ENCODE measurements at places on chromosomes 16 and 17.

- no peak for DNase-seq
Measured at GRCh38 chr17:66540131-66540781, 237.8 kb downstream of the PRKCA start.

- DNase-seq, result no peak
Measured at GRCh38 chr16:81531419-81531821, 86.8 kb downstream of the CMIP start.

- no peak for DNase-seq
Measured at GRCh38 chr16:69118994-69119393, 13.4 kb downstream of the CHTF8 start.

DNA sequence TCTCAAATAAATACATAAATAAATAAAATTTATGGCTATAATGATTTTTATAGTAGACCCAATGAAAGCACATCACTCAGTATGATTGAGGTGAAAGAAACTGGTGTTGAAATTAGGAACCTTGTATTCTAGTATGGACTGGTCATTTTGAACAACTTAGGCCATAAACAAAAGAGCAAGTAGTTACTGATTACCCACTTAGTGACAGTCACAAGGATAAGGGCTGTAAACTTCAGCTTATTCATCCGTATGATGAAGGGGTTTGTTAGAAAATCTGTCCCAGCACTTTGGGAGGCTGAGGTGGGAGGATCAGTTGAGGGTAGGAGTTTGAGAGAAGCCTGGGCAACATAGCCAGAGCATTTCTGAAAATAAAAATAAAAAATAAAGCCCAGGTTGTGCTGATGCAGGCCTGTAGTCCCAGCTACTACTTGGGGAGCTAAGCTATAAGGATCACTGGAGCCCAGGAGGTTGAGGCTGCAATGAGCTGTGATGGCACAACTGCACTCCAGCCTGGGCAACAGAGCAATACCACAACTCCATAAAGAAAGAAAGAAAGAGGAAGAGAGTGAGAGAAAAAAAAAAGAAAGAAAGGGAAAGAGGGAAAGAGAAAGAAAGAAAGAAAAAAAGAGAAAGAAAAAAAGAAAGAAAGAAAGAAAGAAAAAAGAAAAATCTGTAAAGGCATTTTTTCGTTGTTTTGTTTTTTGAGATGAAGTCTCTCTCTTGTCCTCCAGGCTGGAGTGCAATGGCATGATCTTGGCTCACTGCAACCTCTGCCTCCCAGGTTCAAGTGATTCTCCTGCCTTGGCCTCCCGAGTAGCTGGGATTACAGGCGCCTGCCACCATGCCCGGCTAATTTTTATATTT lies 4.2 kb upstream of the SPAG9 start:
- no peak for DNase-seq

- no peak for DNase-seq
Measured at GRCh38 chr16:1985466-1986150, 1.6 kb downstream of the GFER start.

DNA sequence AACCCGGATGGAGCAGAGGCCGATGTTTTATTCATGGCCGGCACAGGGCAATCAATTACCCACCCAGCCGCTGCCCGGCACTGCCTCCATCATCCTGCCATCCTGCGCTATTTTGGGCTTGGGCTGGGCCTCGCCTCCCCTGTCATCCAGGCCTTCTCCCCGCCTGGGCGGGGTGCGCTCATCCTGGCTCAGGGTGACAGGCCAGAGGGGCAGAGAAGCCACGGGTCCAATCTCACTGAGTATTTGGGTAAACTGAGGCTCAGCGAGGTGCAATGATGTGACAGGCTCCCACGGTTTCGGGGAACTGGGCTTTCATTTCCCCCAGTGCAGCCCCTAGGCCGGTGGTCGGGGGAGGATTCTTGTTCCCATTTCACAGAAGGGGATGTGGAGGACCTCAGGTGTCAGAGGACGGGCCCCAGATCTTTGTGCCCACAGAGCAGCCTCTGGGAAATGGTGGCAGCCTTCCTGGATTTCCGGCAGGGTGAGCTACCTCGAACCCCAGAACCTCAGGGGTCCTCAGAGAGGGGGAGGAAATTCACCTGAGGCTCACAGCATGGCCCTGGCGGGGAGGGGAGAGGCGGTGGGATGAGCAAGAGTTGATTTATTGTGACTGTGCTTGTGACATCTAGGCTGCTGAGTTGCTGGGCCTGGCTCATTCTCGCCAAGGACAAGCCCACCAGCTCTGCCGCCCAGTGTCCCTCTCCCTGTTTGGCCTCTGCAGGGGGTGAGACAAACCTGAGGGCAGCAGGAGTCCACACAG lies 23.8 kb upstream of the KCNJ12 start:
- DNase-seq, result no peak

DNA sequence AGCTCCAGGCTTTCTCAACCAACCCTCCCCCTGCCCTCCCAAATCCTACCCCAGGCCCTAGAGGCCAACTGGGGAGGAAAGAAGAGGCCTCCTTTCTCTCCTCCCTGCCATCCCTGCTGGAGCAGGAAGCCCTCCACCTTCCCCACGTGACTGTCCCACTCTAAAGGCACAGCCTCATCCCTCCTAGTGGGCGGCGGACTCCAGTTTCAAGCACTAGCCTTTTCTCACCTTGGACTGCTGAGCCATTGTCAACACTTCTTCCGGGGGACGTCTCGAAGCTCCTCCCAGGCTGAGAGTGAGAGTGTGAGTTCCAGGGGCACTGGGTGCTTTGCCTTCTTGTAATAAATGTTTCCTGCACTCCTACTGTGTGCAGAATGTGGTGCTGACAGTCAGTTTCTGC lies 21.4 kb upstream of the IRX6 start:
- no peak for DNase-seq

GRCh38 chr17:43823350-43824084 lies 9.4 kb downstream of the MPP3 start:
- no peak for DNase-seq

- no peak for DNase-seq
Measured at GRCh38 chr16:78258375-78259065, 159.1 kb downstream of the WWOX start.

GRCh38 chr17:801660-802059 lies 19.5 kb downstream of the MRM3 start:
- DNase-seq, result no peak

GRCh38 chr17:5672815-5673430 lies 88.6 kb upstream of the NLRP1 start:
- DNase-seq, result no peak

GRCh38 chr16:50593410-50594150 lies 45.4 kb downstream of the NKD1 start:
- no peak for DNase-seq

DNA sequence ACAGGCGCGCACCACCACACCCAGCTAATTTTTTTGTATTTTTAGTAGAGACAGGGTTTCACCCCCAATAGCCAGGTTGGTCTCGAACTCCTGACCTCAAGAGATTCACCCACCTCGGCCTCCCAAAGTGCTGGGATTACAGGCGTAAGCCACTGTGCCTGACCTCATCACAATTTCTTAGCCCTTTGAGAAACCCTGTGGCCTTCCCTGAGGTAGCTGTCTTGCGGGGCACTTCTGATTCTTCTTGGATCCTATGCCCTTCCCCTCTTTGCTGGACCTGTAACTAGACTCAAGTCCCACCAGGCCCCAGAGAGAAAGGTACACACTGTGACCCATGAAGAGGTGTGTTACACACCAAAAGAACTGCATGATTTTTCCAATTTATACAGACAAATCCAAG lies 13.5 kb upstream of the CETP start:
- DNase-seq, result no peak

DNA sequence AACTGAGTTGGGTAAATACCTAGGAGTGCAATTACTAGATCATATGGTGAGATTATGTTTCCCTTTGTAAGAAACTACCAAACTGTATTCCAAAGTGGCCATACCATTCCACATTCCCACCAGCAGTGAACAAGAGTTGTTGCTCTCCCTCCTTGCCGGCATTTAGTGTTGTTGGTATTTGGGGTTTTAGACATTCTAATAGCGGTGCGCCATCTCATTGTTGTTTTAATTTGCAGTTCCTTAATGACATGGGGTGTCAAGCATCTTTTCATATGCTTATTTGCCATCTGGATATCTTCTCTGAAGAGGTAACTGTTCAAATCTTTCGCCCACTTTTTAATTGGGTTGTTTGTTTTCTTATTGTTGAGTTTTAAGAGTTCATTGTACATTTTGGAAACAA lies 164.2 kb upstream of the LHX1 start:
- no peak for DNase-seq

GRCh38 chr16:75626806-75627205 lies 3.7 kb upstream of the ADAT1 start:
- DNase-seq, result no peak

DNA sequence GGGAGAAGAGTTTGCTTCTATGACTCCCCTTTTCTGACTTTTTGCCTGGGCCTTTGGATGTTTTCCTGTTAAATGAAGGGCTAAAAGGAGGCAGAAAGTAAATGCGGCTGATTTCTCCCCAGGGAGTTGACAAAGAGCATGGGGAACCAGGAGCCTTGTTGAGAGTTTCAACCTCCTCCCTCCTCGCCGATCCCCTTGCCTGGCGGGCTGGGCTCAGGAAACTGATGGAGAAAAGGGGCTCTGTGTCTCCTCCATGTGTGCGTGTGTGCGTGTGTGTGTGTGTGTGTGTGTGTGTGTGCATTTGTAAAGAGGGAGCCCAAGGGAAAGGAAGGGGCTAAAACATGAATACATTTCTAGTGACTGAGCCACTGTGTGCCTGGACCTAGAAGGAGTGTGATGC lies 94.5 kb downstream of the ZDHHC7 start:
- DNase-seq, result no peak

GRCh38 chr16:19607616-19608280 lies 52.2 kb downstream of the VPS35L start:
- no peak for DNase-seq

- DNase-seq, result no peak
Measured at GRCh38 chr16:21088646-21089538, 61.8 kb downstream of the DNAH3 start.

DNA sequence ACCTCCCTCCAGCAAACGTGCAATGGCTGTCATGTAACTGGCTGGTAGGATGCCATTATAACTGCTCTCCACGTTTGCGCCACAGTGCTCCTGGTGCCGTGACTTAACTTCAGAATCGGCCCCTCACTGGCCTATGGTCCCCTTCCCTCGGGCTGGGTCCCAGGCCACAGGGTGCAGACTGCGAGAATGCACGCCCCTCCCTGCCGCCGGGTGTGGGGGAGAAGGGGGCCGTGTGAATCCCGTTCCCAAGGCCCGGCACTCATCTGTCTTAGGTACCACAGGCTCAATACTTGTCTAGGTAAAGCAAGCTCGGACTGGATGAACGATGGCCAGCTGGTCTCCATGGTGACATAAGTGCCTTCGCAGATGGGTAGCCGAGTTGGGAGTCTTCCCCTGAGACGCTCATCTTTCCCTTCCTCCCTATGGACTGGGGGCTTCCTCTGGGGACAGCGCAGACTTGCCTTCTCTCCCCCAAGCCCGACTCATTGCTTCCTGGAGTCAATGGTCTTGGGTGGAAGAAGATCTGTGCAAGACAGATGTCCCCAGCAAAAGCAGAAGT lies 37.8 kb downstream of the TIMM22 start:
- DNase-seq, result no peak
